ENCODE measurements at places on chromosomes 11 and 22.

DNA sequence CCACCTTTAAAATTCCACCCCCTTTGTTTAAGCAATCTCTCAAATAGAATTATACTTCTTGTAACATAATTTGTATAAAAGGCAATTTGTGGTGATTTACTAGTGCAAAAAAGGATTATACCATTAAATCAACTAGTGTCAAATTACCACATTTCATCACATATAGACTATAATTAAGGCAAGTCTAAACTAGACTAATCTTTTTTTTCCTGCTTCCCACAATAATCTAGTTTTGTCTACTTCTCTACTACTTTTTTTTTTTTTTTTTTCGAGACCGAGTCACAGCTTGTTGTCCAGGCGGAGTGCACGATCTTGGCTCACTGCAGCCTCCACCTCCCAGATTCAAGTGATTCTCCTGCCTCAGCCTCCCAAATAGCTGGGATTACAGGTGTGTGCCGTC lies 36.1 kb upstream of the FZD4 start:
- DNase-seq, result no peak

- DNase-seq, result no peak
Observed at GRCh38 chr22:46892866-46893265, 130.4 kb downstream of the TBC1D22A start.

GRCh38 chr22:46941968-46942798 lies 179.7 kb downstream of the TBC1D22A start:
- DNase-seq, result no peak

GRCh38 chr22:24996420-24996952 lies 44.0 kb downstream of the KIAA1671 start:
- no peak for DNase-seq

GRCh38 chr11:105158436-105158835 lies 18.9 kb upstream of the CARD18 start:
- no peak for DNase-seq

DNA sequence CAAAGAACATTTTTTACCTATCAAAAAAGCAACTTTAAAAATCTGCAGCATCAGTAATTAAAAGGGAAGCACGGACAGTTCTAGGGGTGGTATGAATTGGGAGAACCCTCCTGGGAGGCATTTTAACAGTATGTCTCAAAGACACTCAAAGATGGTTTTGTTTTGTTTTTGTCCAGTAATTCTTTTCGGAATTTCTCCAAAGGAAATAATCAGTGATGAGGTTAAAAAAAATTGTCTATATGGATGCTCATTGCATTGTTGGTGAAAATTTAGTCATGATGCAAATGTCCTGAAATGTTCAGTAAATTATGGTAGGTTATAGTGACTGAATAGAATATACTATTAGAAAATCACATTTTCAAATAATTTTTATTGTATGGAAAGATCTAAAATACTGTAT lies 115.1 kb downstream of the ATXN10 start:
- no peak for DNase-seq
